DMS53 (cell line): ENCODE measurements at places on chromosomes 13 and 19.

DNA sequence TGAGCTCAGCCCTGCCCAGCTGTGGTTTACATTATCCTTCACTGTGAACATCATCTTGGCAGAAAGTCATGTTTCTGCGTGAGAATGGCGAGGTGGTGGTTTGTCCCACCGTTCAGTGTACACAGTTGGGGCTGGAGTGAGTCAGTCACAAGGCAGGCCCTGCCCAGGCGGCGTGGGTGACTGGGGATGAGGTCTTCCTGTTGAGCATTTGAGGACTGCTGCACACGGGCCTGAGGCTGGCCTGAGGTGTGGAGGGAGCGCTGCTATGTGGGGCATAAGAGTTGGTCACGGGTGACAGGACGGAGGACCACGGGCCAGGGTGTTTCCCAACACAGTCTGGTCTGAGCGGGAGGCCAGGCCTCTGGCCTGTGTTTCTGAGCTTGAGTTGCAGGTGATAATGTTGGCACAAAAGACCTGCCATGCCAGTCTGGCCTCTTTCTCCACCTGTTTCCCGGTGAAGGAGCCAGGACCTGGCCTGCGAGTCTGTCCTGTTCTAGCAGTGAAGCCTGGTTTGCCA is 13.4 kb upstream of the C19orf33 start:
- DNase-seq: no peak

DNA sequence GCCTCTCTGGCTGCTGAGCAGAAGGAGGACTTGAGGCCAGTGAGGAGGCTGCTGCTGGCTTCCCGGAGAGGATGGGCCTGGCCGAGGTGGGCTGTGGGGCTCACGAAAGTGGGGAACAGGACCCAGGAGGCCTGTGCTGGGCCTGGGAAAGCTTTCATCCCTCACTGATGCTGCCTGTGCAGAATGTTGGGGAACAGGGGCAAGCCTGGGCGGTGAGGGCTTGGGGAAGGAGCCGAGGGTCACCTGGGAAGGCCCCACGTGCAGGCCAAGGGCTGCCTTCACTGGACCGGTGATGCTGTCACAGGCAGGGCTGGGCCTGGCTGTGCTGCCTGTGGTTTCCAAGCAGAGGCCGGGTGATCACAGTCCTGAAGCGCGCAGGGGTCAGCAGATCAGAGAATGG is 9.4 kb downstream of the AP1M1 start:
- DNase-seq: no peak

GRCh38 chr19:12786141-12786870 is 5.0 kb upstream of the JUNB start:
- DNase-seq: no peak

GRCh38 chr13:35940734-35941133 is 190.4 kb downstream of the DCLK1 start:
- no peak for DNase-seq

GRCh38 chr13:30362869-30363268 is 55.5 kb upstream of the KATNAL1 start:
- DNase-seq: no peak

DNA sequence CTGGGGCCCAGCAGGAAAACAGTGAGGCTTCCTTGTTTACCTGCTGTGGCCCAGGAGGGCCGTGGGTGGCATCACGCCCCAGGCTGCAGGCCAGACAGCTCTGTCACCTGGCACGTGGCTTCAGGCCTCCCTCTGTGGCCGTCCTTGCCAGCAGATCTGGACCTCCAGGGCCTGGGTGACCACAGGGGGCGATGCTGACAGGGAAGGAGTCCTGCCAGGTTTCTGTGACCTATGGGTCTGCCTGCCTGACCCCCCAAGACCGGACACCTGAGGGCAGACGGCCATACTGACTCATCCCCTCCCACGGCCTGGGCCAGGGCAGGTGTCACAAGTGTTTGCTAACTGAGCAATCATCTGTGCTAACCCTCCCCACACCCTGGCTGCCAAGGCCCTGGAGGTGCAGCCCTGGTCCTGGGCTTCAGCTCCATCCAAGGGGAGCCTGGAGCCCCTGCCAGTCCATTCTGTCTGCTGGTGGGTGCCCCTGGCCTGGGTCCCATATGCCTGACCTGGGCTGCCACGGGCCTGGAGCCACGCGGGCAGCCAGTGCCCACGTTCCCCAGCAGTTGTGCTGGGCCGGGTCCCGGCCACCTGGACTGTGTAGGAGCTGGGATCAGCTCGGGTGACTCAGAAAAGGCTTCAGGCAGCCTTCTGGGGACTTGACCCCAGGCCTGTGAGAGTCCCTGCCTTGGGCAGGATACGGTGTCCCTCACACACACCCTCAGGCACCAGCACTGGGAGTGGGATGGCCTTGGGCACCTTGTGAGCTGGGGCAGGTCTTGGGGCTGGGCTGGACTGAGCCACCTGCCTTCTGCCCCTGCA is 3.7 kb downstream of the CDC34 start:
- DNase-seq: peak; percentile 91

DNA sequence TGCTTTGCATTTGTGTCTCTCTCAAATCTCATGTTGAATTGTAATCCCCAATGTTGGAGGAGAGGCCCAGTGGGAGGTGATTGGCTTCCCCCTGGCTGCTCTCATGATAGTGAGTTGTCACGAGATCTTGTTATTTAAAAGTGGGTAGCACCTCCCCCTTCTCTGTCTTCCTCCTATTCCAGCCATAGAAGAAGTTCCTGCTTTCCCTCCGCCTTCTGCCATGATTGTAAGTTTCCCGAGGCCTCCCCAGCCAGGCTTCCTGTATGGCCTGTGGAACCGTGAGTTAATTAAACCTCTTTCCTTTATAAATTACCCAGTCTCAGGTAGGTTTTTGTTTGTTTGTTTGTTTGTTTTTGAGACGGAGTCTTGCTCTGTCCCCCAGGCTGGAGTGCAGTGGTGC is 3.8 kb downstream of the LILRA4 start:
- DNase-seq: no peak

DNA sequence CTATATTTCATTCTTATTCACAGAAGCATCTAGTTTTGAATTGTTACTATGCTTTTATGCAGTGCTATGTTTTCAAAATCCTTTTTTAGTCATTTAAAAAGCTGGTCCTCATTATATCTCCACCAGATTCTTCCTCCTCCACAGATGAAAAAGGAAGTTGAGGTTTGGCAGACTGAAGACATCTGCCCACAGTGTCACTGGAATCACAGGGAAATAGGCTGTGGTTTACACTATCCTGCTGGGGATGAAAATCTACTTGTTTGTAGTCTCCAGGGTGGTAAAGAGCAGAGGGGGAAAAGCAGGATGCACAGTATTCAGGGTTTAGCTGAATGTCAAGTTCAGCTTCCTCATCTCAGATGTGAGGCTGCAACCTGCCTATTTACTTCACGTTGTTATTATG is 351.2 kb downstream of the DNAJC15 start:
- no peak for DNase-seq

GRCh38 chr13:113947311-113948033 is 26.4 kb downstream of the C13orf46 start:
- no peak for DNase-seq

GRCh38 chr13:21901336-21901735 is 230.5 kb downstream of the FGF9 start:
- DNase-seq: no peak

GRCh38 chr13:20495087-20496023 is 30.3 kb downstream of the CRYL1 start:
- peak; percentile 77 for DNase-seq

- DNase-seq: no peak
Measured at GRCh38 chr13:77749344-77749880, 51.9 kb downstream of the SLAIN1 start.

DNA sequence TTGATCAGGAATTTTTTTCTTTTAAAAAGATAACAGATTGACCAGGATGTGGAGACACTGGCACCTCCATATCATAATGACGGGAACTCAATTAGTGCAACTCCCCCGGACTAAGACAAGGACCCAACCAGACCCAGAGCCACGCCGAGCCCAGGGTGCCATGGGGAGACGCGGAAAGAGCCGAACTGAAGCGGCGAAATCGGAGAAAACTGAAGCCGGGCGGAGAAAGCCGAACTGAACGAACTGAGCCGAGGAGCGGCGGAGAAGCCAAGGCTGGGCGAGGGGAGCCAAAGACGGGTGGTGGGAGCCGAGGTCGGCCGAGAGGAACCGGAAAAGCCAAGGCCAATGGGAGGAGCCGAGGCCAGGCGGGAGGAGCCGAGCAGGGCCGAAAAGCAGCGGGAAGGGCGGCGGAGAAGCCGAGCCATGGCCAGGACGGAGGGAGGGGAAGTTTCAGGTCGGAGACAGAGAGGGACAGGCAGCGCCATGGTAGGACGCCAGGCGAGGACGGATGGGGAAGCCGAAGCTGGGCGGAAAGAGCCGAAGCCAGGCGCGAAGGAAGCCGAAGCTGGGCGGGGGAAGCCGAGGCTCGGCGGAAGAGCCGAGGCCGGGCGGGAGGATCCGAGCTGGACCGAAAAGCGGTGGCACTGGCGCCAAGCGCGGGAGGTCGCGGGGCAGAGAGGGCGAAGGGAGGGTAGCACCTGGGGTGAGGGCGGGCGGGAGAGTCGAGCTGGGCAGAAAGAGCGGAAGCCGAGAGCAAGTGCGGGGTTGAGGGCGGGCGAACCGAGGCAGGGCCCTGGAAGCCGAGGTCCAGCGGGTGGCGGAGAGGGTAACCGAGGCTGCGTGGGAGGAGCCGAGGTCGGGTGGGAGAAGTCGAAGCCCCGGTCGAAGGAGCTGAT is 29.4 kb downstream of the ZNF557 start:
- peak; percentile 93 for DNase-seq

DNA sequence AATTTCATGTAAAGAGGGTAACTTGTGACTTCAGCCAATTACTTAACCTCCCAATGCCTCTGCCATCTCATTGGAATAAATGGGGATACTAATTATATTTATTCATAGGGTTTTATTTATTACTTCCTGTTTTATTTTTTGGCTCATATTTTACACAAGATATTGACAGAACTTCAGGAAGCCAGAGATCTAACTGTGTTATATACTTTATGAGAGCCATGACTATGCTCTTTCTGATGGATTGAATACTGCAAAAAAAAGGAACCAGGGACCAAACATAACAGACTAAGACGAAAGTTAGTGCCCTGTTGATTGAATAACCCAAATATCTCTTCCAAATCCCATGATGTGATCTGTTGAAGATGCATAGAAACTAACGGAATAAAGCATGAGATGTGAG is 243.3 kb upstream of the STARD13 start:
- DNase-seq: no peak

DNA sequence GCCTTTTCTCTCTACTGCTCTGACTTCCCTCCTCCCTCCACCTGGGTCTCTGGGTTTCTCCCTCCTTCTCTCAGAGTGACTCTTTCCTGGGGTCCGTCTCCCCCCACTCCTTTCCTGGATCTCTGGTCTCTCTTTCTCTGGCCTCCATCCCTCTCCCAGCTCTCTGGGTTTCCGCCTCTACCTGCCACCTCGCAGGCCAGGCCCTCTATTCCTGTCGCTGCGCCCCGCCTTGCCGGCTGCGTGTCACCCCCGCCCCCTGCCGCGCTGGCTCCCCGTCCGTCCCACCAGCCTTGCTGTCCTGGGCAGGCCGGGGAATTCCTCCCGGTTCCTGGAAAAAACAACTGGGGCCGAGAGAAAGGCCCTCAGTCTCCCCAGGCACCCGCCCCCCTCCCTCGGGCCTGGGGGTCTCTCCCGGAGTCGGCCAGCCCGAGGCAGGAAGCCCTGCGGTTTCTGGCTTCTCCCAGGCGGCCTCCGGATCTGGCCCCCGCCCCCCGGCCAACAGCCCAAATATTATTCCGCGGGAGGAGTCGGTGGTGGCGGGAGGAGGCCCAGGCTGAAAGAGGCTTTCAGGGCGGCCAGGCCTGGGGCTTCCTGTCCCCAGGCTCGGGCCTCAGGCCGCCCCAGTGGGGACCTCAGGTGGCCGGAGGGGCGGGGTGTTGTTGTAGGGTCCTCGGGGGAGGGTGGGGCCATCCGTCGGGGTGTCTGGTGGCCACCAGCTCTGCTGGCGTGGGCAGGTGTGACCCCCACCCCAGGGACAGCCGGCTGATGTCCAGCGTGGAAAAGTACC is 9.3 kb downstream of the IRF2BP1 start:
- no peak for DNase-seq

- peak; percentile 55 for DNase-seq
Measured at GRCh38 chr13:95100525-95101433, 200.5 kb downstream of the ABCC4 start.

DNA sequence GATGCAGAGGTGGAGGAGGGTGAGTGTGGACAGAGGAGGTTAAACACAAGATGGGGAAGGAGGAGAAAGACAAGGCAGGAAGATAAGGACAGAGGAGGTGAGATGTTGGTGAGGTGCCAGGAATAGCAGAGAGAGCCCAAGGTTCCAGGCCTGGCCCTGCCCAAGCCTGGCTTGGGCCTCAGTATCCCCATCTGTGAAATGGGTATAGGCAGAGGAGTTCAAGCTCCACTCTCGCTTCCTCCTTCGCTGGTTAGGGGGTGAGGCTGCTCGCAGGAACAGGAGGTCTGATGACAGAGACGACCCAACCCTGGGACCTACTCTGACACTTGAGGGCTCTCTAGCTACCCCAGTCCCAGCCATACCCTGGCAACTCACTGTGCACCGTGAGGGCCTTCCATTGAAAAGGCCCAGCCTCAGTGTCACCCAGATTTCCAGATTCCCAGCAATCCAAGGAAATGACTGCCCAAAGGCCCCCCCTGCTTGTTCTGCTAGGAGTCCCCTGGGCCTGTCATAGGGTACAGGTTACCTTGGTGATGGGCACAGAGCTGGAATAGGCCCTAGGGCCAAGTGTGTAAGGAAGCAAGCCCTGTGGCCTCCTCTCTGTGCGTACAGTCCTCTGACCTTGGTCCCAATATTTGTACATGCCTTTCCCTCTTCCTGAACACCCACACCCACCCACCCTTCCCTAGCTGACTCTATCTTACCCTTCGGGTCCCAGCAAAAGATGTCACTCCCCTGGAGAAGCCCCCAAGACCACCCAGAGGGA is 8.6 kb upstream of the ANGPTL8 start:
- no peak for DNase-seq

DNA sequence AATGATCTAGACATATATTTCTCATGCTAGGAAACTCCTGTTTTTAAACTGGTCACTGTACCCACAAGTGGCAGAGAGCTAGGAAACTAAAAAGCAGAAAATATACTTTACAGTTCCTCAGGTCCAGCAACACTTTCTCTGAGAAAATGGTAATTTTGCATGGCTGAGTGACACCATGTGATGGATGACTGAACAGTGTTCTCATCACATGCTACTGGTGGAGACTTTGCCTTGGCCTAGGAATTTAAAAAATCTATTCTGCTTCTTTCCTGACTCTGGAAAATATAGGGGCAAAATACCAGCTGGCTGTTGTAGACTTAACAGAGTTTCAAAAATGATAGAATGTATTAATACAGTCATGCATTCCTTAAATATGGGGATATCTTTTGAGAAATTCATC is 50.0 kb downstream of the LATS2 start:
- DNase-seq: no peak

DNA sequence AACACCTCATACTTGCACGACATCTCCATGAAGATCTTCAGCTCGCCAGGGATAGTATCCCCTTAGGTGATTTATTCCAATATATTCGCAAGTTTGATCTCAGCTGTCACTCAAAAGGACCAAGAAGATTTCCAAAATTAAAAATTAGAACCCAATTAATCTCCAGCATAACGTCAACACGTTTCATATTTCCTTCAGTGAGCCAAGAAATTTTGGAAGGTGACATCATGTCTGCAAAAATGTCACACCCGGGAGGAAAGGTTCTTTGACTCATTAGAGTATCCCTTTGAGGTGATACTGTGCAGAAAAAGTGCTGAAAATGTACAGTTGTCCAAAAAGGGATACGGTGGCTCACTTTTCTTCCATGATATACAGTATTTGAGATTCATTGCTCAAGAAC is 569.6 kb downstream of the EFNB2 start:
- DNase-seq: no peak
